Sciatic nerve (tissue), 2 donors: ENCODE measurements at places on chromosomes 5 and 9. TPM values are rescaled to one million over a fixed set of nuclear protein-coding genes. Genes with fewer than 3 reads are reported as not detected.

DNA sequence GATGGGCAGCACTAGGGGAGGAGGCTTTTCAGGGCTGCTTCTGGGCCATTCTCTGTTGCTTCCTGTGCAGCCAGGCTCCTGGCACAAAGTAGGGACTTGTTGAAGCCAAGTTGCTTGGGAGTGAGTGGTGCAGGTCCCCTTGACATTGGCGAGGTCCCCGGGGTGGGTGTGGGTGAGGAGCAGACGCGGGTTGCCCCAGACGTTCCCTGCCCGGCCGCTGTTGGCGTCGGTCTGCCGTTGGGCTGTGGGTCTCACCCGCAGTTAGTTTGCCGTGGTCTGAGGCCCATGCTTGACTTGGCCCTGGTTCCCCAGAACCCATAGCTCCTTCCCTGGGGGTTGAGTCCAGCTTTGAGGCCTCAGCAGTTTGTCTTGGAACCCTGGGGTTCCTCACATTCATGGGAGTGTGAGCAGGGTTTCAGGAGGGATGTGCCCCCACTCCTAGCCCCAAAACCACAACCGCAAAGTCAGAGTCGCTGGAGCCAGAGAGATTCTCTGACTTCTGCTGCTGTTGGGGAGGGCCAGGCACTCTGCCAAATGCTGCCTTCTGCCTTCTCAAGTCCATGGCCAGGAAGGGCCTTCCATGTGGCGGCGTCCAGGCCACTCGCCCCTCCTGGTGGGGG is 77.5 kb downstream of the RXRA start:
- DNase-seq: peak; percentile 90

PLPP7 gene
- 8.6 TPM for total RNA-seq

GRCh38 chr5:1264211-1264610 is 30.7 kb downstream of the TERT start:
- DNase-seq: no peak

CTNND2 gene
- 10.1 TPM for total RNA-seq

- DNase-seq: no peak
Measured at GRCh38 chr5:126354012-126354857, 69.0 kb upstream of the GRAMD2B start.

PCDHGA4 gene
- 10.6 TPM for total RNA-seq

OBP2B gene
- total RNA-seq: not detected

DNA sequence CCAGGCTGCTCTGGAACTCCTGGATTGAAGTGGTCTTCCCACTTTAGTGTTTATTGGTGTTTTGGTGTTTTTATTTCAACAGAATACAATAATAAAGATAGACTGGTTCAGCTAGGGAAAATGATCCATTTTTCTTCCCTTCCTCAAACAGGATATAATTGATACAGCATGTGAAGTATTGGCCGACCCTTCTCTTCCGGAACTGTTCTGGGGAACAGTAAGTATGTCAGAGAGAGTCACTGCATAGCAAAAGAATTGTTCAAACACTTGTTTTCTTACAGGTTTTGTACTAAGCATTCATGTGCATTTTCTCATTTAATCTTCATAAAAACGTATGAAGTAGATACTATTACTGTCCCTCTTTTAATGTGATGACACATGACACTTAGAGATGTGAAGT is 31.6 kb downstream of the NUP188 start:
- DNase-seq: no peak

NREP gene
- total RNA-seq: 28.6 TPM

GRCh38 chr5:10704949-10705621 is 55.9 kb downstream of the DAP start:
- DNase-seq: no peak

LECT2 gene
- total RNA-seq: not detected

DNA sequence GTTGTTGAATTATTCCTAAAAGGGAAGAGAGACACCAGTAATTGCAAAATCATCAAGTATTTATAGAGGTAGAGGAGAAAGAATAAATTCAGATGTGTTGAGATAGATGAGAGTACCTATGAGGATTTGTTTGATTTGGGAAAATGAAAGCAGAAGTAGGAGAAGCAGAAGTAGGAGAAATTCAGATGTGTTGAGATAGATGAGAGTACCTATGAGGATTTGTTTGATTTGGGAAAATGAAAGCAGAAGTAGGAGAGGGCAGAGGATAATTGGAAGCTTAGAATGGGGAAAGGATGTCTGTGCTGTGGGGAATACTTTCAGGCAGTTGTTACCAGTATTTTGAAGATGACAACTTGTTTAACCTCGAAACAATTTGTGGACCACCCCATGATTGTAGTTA is 35.1 kb upstream of the ZCCHC7 start:
- DNase-seq: no peak

ADRA1B gene
- 1.6 TPM for total RNA-seq

DNA sequence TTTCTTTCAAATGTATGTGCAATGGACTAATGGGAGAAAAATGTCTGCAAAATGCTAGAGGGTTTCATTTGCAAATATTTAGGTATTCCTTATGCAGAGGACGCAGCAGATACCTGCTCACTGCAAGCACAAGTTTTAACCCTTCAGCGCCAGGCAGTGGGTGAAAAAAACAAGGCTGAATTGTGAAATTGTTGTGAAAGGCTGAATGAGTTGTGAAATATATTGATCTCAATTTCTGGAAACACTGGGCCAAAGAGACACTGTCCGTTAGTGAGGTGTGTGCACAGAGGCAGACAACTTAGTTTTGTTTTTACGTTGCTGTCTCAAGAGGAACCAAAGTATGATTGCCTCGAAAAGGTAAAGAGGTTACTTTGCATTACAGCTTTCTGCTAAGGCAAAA is 18.8 kb downstream of the FUBP3 start:
- no peak for DNase-seq

TAF11L7 gene
- not detected for total RNA-seq

DNA sequence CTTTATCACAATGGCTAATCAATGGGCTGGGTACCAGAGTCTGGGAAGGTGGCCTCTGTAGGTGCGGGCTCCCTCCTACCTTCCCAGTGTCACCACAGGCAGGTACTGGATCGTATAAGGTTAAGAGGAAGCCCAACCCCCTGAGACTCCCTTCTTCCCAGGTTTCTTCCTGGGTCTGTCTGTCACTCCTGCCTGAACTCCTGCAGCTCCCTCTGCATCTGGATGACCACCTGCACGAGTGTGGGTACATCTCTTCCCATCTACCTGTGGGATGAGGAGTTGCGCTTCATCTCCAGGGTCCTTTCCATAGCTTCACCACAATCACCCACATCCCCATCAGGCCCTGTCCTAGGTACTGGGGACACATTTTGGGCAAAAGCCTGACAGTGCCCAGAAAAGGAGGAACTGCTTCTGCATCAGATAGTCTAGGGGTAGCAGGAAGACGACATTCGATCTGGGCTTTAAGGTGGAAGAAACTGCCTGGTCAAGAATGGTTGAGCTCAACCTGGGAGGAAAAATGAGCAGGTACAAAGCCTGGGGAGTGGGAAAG is 112.2 kb upstream of the ALDH1B1 start:
- no peak for DNase-seq

SHB gene
- 15.9 TPM for total RNA-seq

GRCh38 chr5:132102944-132103331 is 29.3 kb downstream of the CSF2 start:
- no peak for DNase-seq
